Umbilical cord (tissue), 2 donors: ENCODE measurements at places on chromosomes 12 and 14. TPM values are rescaled to one million over a fixed set of nuclear protein-coding genes. Genes with fewer than 3 reads are reported as not detected.

DNA sequence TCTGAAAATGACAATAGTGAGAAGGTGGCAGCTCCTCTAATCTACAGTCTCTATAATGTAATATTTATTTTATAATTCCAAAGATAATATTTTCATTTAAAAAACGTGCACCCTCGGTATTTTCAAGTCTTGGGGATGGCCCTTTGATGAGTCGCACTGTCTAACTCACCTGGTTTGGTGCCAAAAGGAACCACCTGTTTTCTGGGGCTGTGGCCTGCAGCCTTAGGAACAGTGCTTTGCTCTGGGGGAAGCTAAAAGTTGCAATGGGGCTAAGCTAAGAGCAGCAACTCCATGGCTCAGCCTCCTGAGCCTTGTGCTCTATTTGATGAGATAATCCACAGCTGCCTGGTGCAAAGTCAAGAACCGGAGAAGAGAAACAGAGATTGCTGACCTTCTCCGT lies 6.4 kb upstream of the ENDOU start:
- DNase-seq = no peak

DNA sequence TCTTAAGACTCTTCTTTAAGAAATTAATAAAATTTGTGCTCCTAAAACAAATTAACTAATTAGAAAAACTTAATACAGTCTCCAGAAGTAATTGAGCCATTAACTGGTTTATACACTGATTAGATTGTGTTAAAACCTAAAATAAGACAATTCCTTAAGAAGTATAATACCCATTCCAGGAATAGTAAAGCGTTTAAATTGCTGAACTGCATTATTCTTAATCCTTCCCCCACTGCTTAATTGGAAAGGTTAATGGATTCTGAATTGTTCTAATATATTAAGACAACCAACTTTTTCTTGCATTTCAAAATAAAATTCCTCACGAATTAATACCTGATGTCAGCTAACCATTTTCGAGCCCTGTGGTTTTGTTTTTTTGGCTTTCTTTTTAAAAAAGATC lies 128.4 kb downstream of the KICS2 start:
- no peak for DNase-seq

DNA sequence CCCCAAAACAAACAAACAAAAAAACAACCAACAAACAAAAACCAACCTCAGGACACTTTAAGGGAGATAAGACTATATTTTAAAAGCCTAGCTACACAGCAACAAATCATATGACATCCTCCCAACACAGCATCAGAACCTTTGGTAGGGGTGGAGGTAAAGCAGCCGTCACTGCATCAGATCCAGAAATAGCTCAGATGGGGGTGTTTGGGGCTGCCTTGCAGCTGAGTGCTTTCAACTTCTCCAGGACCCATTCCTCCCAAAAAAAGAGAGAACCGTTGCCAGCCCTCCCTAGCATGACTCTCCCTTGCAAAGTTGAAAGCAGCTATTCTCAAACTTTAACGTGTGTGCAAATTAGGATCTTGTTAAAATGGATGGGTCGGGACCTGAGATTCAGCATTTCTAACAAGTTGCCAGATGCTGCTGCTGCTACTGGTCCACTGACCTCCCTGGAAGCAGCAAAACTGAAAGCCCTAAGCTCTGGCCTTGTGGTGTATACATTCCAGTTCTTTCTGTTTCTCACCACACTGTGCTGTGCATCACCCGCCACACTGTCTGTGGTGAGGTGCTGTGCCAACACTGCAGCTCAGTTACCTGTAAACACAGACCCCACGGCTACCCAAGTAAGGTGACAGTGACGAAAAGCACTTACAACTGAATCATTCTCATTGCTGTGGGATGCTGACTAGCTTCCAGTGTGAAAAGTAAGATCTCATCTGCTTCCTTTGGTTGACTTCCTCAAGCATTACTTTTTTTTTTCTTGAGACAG lies 54.0 kb downstream of the SLC38A1 start:
- DNase-seq = no peak

GRCh38 chr14:52781629-52782028 lies 9.8 kb downstream of the GNPNAT1 start:
- no peak for DNase-seq

DNA sequence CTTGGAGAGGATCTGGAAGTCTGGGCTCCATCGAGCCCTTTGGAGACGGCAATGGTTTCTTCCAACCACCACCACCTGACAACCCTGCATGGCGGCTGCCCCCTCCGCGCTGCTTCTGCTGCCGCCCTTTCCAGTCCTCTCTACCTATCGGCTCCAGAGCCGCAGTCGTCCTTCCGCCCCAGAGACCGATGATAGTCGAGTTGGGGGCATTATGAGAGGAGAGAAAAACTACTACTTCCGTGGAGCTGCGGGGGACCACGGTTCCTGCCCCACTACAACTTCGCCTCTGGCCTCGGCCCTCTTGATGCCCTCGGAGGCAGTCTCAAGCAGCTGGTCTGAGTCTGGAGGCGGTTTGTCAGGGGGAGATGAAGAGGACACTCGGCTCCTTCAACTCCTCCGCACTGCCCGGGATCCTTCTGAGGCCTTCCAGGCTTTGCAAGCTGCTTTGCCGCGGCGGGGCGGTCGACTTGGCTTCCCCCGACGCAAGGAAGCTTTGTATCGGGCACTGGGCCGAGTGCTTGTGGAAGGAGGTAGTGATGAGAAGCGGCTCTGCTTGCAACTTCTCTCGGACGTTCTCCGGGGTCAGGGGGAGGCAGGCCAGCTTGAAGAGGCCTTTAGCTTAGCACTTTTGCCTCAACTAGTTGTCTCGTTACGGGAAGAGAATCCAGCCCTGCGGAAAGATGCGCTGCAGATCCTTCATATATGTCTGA lies 499 bp downstream of the TOGARAM1 start:
- peak; percentile 71 for DNase-seq

GRCh38 chr12:10511756-10512355 lies 6.2 kb downstream of the EIF2S3B start:
- DNase-seq = no peak

DNA sequence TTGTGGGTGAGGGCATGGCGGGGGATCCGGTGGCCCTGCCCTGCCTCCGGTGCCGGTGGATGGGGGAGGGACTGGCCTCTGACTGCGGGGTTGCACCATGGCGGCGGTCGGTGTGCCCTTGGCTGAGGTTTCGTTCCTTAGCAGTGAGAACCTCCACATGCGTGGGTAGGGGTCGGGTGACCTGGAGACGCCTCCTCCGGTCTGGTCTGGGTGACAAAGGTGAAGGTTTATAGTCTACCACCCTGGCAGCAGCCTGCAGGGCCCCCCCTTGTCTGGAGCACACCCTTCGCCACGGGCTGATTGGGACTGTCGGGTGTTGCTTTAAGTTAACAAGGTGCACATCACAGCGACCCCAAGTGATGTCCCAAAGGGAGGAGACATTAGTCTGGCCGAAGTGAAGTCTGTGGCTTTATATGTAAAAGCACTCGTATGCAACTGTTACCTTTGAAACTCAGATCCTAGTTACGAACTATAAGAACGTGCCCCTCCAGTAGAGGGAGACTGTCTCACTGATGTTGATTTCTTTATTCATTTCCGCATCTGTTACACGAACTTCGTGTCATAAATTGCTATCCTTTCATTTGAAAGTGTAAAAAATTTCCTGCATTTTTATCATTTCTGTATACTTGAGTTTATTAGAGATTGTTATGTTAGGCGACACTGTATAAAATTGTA lies 74.4 kb downstream of the WDR20 start:
- no peak for DNase-seq

- peak; percentile 41 for DNase-seq
Measured at GRCh38 chr14:52304248-52304904, 9.7 kb upstream of the PTGER2 start.

GRCh38 chr14:30751646-30752416 lies 122.5 kb upstream of the COCH start:
- DNase-seq = no peak

DNA sequence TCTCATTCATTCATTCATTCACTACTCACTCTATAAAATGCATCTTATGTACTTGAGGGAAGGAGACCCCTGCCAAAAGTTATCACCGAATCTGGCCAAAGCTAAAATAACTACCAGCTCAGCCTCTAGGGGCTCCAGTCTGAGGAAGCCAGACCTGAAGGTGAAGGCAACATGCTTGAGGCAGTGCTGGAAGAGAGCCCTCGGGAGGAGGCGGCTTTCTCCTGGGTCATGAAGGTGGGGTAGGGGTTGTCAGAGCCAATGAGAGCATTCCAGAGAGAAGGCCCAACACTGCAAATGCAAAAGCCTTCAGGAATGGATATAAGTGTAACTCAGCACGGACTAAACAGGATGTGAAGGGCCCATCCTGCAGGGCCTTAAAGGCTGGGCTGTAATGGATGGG lies 62.4 kb downstream of the GSC start:
- DNase-seq = no peak

- no peak for DNase-seq
Measured at GRCh38 chr14:39731912-39732311, 299.7 kb upstream of the FBXO33 start.

GRCh38 chr14:93114713-93115068 lies 1.0 kb downstream of the ITPK1 start:
- DNase-seq = no peak

DNA sequence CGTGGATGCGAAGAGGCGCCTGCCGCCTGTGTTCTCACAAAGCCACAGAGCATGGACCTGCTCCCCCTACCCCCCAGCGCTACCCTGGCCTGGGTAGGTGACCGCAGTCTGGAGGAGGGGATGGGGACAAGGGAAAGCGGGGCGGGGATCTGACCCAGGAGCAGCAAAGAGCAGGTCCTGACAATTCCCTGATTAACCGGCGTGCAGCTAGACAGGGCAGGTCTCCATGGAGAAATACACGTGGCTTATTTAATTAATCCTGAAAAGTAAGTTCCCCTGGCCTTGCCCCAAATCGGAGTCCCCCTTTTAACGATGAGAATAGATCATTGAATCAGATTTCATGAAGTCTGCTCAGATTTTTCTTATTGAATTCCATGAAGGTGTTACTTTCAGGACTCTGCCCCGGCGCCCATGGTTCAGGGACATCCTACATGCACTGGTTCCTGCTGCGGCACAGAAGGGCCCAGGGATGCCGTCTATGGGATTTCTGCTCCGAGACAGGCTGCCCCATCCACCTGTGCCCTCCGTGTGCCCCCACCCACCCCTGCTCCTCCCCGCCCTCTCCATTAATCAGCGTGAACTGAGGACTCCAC lies 251.0 kb upstream of the SFSWAP start:
- no peak for DNase-seq

GRCh38 chr12:117583677-117584225 lies 222.3 kb upstream of the NOS1 start:
- DNase-seq = no peak

DNA sequence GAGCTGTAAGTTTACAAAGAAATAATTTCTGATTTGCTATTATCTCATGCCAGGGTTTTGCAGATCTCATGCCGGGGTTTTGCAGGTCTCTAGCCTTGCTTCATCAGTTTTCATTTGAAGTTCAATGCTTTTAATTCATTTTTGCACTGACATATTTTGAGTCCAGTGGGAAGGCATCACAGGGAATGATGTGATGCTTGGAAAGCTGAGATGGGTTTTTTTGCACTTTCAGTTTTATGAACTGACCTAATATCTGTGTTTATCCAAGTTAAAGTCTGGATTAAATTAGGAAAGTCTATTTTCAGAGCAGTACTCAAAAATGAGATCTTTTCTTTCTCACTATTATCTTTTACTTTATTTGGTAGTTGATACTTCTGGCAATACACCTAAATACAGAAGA lies 23.6 kb upstream of the REP15 start:
- no peak for DNase-seq

GRCh38 chr14:33556382-33557121 lies 394.3 kb downstream of the EGLN3 start:
- DNase-seq = peak; percentile 38

GRCh38 chr12:82877963-82878362 lies 191.3 kb downstream of the TMTC2 start:
- DNase-seq = no peak

DNA sequence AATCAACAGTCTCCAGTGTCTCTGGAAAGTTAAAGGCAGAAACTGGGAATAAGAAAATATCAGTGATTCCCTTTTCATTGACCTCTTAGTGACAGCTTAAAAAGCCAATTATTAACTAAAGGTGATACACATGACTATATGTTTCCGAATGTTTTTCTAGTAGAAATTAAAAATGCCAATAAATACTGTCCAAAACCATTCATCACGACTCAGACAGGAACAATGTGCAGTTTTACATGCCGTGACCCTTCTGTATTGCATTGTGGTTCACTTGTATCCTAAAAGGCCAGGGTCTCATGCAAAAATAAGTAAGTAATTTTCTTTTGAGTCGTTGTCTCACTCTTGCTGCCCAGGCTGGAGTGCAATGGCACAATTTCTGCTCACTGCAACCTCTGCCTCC lies 105.9 kb upstream of the TTC7B start:
- no peak for DNase-seq

DNA sequence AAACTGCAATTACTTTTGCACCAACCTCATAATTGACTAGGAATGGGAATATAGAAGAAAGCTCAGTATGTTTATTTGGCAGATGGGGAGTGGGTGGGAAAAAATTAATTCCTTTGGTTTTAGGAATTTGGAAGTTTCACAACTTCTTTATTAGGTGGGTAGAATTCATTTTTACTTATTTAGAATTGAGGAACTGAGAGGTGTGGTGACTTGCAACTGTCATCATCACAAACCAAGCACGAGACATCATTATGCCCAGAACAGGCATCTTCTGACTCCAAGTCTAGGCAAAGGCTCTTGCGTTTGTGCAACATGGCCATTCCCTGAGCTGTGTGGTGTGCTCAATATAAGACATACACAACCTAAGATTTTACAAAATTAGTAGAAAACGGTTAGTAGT lies 380.0 kb downstream of the ATP23 start:
- no peak for DNase-seq

DNA sequence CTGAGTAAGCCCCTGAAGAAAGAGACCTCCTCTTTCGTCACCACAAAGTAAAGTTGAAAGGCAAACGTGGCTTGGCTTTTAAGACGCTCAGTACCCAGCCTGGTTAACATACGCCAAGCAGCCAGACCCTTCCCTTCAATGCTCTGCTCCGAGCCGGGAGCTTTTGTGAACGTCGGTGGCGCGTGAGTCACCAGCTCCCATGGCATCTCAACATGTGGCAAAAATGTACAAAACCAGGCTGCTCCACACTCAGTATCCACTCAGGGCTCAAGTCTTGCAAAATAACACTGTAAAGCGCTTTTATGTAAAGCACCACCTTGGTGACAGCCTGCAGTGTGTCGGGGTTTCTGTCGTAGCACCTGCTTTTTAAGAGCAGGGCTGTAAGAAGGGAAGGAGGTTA lies 89.0 kb downstream of the SETD3 start:
- no peak for DNase-seq

- no peak for DNase-seq
Measured at GRCh38 chr12:130642856-130643255, 73.2 kb downstream of the RIMBP2 start.

- no peak for DNase-seq
Measured at GRCh38 chr14:24058951-24059475, 7.2 kb downstream of the CARMIL3 start.

GRCh38 chr14:21534576-21534975 lies 8.4 kb upstream of the SALL2 start:
- no peak for DNase-seq

Gene RIMBP2
- total RNA-seq = 1.9 TPM

Gene PTPRB
- 29.4 TPM for total RNA-seq

Gene TSHR
- total RNA-seq = 13.0 TPM

Gene NRXN3
- total RNA-seq = 8.7 TPM

Gene CLEC2D
- 24.6 TPM for total RNA-seq

Gene OR4K17
- 5.1 TPM for total RNA-seq

Gene KERA
- total RNA-seq = 3.1 TPM

Gene ZFHX2
- total RNA-seq = 0.96 TPM

Gene SLC8A3
- 2.9 TPM for total RNA-seq
